ENCODE measurements at places on chromosomes 7 and 10. TPM values are rescaled to one million over a fixed set of nuclear protein-coding genes. Genes with fewer than 3 reads are reported as not detected.

Gene UCN3
- total RNA-seq, result 0.19 TPM

Gene WIPF3
- total RNA-seq, result 0.14 TPM

GRCh38 chr7:140638173-140638791, 2.3 kb downstream of the DENND2A start:
- H3K4me1 ChIP-seq, result peaks cover 7% of the 10 kb centered on the region
- no peak overlapping the region for H3K4me3 ChIP-seq
- DNase-seq, result no peak
- no peaks in the 10 kb centered on the region for H3K36me3 ChIP-seq

DNA sequence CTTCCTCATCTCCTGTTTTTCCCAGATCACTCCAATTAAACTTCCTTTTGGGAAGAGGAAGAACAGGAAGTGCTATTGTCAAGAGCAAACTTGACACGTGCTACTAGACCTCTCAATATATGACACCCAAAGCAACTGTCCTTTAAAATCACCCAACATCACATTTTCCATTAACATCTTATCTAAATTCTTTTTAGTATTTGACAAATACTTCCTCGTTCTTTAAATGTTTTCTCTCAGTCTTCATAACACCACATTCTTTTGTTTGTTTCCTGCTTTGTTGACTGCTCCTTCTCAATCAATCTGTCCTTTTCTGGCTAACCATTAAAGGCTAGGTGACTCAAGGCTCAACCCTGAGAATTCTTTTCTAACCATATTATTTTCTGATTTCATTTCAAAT, 7.1 kb upstream of the TFPI2 start:
- H3K36me3 ChIP-seq, result no peaks in the 10 kb centered on the region
- H3K4me1 ChIP-seq, result no peaks in the 10 kb centered on the region
- peaks cover 3% of the 10 kb centered on the region for H3K27me3 ChIP-seq
- no peak overlapping the region for H3K4me3 ChIP-seq

DNA sequence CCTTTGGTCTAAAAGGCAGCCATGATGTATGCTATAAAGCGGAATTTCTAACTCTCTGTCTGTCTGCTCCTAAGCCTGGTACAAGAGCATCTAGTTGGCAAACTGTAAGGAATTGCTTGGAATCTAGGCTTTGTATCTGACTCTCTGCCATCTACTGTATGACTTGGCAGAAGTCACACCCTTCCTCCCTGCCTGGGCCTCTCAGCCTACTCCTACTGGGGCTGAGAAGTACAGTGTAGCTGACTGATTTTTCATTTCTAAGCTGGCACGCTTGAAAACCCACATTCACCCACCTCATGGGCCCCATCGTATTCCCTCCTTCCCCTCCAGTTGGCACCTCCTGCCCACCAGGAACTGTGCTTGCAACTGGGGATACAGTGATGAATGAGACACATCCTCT, 435.2 kb downstream of the PLXNA4 start:
- H3K27ac ChIP-seq, result no peak overlapping the region
- DNase-seq, result no peak
- H3K36me3 ChIP-seq, result no peaks in the 10 kb centered on the region
- no peaks in the 10 kb centered on the region for H3K27me3 ChIP-seq
- H3K4me3 ChIP-seq, result no peak overlapping the region

- H3K36me3 ChIP-seq, result no peaks in the 10 kb centered on the region
- no peaks in the 10 kb centered on the region for H3K27me3 ChIP-seq
- no peak overlapping the region for H3K27ac ChIP-seq
- no peak overlapping the region for H3K4me3 ChIP-seq
Measured at GRCh38 chr7:42020061-42020460, 216.9 kb downstream of the GLI3 start.

GRCh38 chr10:52459097-52459496, 145.0 kb downstream of the DKK1 start:
- no peaks in the 10 kb centered on the region for H3K4me1 ChIP-seq
- H3K27me3 ChIP-seq, result no peaks in the 10 kb centered on the region
- no peak overlapping the region for H3K4me3 ChIP-seq
- no peak for DNase-seq
- H3K36me3 ChIP-seq, result no peaks in the 10 kb centered on the region

GRCh38 chr10:983971-984655, 4.1 kb upstream of the GTPBP4 start:
- H3K27ac ChIP-seq, result no peak overlapping the region
- H3K36me3 ChIP-seq, result no peaks in the 10 kb centered on the region

Measured in thymus (tissue), 14 donors.